ENCODE measurements at places on chromosomes 2 and 18.

DNA sequence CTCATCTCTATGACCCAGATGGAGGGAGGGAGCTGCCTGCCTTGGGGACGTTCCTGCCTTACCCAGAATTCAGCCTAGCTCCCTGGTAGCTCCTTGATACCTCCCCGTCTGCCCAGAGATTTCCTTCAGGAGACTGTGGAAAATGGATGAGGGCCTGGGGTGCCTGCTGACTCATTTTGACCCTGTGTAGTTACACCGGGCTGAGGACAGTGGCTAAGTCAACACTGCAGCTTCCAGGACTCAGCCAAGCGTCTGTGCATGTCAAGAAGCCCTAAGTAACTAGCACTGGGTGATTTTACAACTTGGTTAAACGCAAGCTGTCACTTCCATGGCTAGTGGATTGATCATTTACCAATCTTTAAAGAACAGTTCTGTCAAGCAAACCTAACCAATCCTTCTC, 23.3 kb upstream of the EPAS1 start:
- no peak for DNase-seq

GRCh38 chr2:18703555-18703954, 114.2 kb upstream of the NT5C1B start:
- no peak for DNase-seq

DNA sequence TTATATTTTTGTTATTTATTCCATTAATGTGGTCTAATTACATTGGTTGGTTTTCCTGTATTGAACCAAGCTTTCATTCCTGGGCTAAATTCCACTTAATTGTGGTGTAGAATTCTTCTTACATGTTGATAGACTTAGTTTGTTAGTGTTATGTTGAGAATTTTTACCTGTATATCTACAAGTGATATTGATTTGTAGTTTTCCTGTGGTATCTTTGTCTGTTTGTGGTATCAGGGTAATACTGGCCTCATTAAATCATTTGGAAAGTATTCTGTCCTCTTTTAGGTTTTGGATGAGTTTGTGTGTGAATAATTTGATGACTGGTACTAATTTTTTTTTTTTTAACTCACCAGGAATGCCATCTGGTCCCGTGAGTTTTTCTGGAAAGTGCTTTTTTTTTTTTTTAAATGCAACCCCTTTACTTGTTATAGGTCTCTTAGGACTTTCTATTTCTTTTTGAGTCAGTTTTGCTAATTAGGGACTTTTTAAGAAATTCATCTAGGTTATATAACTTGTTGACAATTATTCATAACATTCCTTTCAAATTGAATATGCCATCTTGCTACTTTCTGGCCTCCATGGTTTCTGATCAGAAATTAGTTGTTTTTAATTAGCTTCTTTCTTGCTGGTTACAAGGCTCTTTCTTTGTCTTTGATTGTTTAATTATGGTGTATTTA, 232.8 kb downstream of the CCDC85A start:
- no peak for DNase-seq

DNA sequence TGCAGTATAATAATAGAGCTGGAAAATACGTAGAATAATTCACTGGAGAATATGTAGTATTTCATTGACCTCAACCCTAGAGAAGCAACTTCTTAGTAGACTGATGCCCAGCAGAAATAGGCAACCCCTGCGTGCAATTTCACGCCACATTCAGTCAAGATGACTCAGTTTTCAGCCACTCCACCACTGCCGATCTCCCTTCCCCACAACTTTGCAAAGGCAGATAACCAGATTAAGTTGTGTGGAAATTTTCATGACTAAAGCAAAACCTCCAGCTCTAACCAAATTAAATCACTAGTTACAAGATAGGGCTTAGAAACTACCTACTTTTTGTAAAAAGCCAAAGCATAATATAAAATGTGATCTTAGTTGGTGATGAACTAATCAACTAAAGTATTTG, 63.3 kb upstream of the STK17B start:
- peak; percentile 49 for DNase-seq

DNA sequence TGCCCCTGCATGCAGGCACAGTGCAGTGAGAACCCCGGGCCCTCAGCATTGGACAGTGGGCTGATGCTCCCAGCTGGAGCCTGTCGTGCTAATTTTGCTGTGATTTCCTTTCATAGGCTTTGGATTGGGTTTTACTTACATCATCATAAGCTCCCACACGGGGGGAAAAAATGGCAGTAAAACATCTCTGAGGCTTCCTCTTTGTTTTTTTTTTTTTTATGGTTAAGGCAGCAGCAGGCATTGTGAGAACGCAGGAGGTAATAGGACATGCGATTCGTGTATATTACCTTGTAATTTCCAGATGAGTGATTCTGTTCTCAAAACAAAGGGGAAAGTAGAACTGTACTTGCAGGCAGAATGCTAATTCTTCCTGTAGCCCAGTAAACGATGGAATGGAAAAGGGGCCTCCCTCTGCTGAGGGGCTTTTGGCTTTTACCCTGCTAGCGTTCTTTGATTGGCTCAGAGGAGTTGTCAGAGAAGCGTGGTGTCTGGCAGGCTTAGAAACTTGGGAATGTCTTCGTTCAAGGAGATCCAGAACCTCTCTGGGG, 89.7 kb downstream of the NPAS2 start:
- no peak for DNase-seq

GRCh38 chr2:9231291-9232165, 24.9 kb downstream of the ASAP2 start:
- no peak for DNase-seq

DNA sequence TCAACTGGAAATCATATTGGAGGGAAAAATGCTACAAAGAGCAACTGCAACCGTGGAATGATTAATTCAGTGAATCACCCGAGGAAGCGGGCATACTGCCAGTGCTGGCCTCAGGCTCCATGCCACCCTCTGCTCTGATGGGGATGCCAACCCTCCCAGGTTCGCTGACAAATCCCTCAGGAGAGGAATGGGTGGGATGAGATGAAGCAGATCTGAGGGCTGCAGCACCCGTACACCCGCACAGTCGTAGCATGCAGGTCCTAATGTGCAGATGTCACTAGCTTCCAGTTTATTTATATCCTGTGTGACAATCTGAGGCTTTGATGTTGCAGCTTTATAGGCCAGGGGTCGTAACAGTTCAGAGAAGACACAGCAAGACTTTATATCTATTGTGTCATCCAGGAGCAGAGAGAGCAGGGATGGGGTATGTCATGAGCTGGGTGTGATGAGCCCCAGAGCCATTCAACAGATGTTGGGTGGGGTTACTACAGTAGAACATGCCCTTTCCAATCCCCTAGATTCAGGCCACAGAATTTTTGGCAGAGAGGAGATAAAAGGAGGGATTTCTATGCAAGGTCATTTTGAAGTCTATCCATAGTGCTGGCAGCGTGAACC, 44.6 kb downstream of the DPP4 start:
- peak; percentile 94 for DNase-seq

GRCh38 chr2:233407771-233408181, 53.5 kb downstream of the DGKD start:
- DNase-seq = no peak

DNA sequence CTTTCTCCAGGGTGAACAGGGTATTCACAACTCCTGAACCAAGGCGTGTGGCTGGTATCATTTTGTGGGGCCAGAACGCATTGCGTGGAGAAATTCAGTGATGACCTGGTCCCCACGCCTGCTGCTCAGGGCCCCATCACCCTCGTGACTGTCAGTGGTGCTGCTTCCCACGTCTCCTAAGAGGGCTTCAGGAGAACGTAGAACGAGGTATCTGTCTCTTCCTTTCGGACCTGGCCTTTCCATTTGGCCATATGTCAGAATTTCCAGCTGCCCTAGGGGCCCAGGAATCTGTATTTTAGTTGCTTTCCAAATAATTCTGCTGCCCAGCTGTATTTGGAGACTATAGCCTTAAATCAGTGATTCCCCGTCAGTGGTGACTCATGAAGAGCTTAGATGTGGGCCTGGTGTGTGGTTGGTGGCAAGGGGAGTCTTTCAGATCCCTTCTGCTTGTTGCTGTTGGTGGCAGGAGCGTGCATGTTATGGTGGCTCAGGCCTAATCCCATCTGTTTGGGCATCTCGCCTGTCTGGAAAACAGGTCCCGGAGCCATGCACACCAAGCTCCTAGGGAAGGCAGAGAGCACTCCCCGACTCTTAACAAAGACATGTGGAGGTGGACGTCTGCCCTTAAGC, 56.4 kb downstream of the NPAS2 start:
- no peak for DNase-seq

DNA sequence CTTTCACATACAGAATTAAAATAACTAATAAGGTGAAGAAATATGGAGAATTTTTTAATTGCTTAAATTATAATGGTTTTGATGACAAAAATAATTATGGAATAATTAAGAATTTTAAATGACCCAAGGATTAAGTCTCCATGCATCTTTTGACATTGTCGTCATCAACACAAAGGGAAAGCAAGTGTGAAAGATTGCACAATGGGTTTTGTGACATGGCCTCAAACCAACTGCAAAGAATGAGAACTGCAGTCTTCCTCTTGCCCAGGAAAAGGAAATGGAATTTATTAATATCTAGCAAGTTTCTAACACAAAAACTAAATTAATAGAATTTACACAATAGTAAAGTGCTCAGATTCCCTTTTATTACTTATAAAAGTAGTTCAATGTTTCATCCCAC, 329.1 kb upstream of the PKDCC start:
- DNase-seq = no peak

GRCh38 chr2:143704451-143705106, 575.4 kb downstream of the ARHGAP15 start:
- no peak for DNase-seq

- DNase-seq = no peak
These were observed 18.0 kb downstream of the ARPC2 start for GRCh38 chr2:218235017-218235416.

GRCh38 chr2:28613633-28614501, 118.0 kb downstream of the PLB1 start:
- DNase-seq = peak; percentile 48

DNA sequence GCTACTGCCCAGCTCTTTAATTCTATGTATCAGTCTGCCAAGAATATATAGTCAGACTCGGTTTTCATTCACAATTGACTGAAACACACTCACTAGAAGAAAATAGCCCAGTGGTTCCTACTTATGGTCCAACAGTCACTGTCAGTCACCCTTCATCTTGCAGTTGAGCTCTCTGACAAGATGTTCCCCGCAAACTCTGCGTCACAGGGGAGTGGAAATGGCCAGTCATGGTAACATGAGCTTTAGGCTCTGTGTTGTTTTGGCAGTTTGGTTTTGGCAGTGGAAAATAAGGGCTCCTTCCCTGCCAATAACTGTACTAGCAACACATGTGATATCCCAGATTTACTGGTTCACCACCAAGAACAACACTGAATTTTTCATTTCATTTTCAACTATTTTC, 122.5 kb downstream of the PRPF40A start:
- DNase-seq = no peak

DNA sequence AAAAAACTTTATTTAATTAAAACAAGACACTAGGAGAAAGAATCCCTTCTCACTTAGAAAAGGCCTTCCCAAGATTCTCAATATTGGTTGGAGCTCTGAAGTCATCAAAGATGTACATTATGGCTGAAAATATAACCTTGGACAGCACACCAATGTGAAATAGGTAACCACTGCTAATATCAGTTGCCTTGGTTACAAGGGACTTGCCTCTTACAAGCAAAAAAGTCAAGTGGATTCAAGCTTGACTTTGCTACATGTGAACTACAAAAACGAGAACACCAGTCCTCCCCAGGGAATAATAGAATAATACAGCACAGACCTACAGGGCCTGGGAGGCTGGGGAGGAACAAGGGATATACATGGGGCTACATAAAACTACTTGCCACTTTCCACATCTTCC, 46.1 kb downstream of the NABP1 start:
- no peak for DNase-seq

DNA sequence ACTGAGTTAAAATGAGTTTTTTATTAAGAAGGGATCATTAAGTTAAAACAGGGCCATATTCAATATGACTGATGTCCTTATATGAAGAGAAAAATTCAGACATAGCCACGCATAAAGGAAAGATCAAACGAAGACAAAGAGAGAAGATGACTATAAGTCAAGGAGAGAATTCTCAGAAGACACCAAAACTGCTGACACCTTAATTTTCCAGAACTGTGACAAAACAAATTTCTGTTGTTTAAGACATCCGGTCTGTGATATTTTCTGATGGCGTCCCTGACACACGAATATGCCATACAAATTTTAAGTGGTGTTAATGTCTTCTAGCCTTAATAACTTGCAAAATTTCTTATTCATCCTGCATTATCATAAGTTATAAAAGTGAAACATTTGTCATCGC, 1325.2 kb upstream of the DDX18 start:
- DNase-seq = no peak

GRCh38 chr2:23621616-23622015, 236.6 kb downstream of the KLHL29 start:
- no peak for DNase-seq

GRCh38 chr2:3451926-3452671, 67.2 kb downstream of the ADI1 start:
- DNase-seq = no peak

DNA sequence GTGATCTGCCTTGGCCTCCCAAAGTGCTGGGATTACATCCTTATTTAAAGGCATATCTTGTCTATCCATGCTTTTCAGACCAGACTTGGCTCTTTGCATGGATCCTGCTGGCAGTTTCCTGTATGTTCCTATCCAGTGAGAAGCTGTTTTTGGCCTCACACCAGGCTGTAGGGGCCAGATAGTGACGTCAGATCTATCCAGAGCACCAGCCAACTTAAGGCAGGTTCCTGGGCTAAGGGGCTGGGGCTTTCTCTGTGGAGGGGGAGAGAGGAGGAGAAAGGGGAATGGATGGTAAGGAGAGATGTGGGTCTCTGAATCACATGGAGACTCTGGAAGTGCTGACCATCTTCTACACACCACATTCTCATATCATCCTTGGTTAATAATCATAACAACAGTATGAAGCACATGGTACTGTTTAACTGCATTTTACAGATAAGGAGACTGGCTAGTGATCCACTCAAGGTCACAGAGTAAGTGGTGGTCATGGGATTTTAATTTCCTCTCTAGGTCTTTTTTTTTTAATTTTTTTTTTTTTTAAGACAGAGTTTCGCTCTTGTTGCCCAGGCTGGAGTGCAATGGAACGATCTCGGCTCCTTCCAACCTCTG, 2.0 kb upstream of the FAM117B start:
- no peak for DNase-seq

GRCh38 chr18:9683418-9684396, 24.4 kb upstream of the RAB31 start:
- DNase-seq = peak; percentile 86

DNA sequence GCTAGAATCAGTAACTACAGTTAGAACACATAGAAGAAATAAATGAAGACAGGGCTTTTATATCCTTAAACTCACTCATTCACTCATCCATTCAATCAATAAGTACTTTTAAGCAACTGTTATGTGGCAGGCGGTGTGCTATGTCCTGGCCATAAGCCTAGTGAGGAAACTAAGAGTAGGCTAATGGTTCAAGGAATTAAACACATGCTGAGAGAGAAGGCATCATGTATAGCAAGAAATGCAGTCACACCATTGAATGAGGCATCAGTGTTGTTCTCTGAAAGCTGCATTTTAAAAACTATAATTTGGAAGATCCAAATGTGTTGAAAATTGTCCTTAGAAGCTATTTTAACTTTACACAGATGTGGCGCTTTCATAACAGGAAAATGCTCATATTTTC, 86.5 kb upstream of the DTNA start:
- DNase-seq = no peak
